Caudate nucleus (tissue), 63 donors: ENCODE measurements at places on chromosomes 6 and 20.
A peak's percentile ranks its signal among the peaks of the same experiment; 100 is the strongest.

GRCh38 chr6:124396361-124396760, 565.9 kb upstream of the RNF217 start:
- DNase-seq = no peak

DNA sequence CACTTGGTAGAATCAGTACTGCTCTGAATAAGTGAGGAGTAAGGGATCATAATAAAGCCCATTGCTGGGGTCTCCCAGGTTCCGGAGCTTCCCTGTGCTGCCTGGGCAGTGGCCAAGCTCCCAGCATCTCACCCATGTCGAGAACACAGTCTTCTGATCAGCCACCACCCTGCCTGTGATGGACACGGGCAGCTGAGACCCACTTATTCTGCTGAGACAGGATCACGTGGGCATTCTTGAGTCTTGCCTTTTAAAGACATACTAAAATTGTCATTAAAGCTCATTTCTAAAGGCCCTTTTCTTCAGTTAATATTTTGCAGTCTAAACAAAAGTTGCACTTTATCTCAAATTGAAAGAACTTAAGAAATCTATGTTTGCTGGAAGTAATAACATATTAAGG, 42.7 kb upstream of the SLC22A2 start:
- DNase-seq = no peak

GRCh38 chr6:208364-208763, 83.9 kb upstream of the DUSP22 start:
- no peak for DNase-seq

- DNase-seq = no peak
Measured at GRCh38 chr6:136820561-136820960, 1.8 kb upstream of the PEX7 start.

DNA sequence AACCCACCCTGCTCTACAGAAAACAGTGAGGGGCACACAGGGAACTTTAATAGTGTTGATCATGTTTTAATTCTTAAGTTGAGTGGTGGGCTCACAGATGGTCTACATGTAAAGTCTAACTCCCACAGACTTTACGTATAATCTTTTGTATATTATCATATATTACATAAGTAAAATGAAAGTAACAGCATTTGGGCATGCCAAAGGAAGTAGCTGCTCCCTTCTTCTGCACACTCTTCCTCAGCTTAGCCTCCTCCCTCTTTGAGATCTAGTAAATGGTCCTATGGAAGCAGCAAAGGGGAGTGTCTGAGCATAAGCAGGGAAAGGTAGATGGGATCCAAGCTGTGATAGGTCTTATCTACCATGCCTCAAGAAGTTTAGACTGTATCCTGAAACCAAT, 11.2 kb downstream of the MED20 start:
- DNase-seq = no peak

DNA sequence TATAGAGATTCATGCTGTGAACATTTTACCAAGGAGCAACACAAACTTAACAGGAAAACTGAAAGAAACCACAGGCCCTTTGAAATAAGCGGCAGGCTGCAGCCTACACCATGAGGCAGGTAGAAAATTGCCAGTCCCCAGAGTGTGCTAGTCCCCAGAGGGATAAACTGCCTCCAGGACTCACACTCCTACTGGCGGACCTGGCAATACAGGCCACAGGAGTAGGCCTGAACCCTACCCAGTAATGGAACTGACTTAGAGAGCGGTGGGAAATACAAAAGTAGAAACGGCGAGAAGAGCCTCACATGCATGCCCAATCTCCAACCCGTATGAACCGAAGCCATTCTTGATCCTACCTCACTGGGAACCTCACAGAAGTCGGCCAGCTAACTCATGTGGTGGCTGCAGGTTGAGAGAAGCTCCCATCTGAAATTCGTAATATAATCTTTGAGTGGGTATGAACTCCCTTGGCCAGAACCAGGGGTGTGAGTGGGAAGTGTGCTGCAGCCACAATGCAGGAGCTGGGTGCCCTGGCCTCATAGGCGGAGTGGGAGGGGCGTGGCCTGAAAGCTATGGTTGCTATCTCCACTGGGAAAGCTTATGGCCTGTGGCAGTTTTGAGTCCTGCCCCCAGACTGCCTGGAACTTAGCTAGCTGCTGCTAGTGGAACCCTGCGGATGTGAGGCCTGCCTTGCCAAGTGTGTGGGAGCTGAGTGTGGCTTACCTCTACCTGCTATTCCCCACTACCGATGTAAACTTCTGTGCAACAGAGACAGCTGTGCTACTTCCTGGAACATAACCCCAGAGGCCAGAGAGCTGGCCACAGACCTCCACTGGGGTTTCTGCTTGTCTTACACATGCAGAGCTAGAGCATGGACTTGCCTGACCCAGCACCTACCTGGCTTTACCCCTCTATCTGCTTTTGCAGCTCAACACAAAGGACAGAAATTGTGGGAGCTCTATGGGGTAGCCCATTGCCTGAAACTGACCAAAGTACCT, 146.5 kb upstream of the COL21A1 start:
- no peak for DNase-seq

DNA sequence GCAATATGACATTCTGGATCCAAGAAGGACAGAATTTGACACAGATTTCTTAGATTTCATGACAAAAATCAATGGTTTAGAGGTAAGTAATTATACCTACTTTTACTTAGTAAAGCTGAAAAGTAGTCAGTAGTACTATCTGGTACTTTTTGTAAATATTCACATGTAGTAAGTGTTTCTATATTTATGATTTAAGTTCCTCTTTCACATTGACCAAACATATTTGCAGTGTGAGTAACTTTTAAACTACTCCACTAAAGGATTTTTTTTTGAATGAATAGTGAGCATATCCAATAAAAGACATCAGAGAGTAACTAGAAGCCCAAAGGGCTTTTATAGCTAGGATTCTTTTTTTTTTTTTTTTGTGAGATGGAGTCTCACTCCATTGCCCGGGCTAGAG, 60.8 kb downstream of the DNAH8 start:
- no peak for DNase-seq

- DNase-seq = no peak
Measured at GRCh38 chr6:88596801-88597200, 366.6 kb downstream of the RNGTT start.

DNA sequence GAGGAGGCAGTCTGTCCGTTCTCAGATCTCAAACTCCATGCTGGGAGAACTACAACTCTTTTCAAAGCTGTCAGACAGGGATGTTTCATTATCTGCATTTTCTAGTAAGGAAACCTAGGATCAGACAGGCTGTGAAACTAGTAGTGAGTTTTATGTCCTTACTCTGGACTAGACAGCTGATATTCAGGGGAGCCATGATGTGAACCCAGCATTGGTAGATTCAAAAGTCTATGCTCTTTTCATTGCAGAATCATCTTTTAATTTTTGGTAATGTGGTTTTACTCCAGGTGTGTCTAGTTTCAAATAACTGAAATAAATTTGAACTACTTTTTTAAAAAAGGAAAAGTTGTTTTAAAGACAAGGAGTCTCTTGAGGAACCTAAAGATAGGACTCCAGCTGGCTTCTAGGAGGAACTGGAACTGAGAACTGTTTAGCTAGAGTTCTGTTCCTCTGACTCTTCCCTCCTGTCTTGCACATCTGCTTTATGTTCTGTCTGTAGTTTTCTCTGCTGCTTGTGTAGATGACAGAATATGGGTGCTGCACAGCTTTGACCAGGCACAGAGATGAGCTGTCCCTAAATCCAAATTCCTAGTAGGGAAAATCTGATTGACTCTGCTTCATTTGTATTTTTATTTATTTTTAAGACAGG, 27.8 kb upstream of the RNF144B start:
- DNase-seq = no peak

DNA sequence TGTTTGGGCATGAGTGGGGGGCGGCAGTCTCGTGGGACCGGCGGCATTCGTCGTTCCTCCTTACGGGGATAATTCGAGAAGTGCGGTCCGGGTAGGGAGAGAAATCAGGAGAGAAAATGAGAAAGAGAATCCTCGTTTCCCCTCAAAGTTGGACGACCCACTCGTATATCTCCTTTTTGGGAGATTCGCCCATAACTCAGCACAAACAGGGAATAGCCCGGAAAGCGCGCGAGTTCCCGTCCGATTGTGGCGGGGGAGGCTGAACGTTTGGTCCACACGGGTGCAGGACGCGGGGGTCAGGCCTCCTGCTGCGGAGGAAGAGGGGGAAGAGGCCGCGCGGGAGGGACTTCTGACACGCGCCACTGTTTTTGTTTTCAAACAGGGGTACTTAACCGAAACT, 42.4 kb downstream of the POPDC3 start:
- DNase-seq = no peak

- peak; percentile 4 for DNase-seq
Measured at GRCh38 chr6:28944412-28944865, 20.7 kb upstream of the TRIM27 start.

- no peak for DNase-seq
Measured at GRCh38 chr20:20606050-20606449, 106.4 kb downstream of the RALGAPA2 start.

- no peak for DNase-seq
Measured at GRCh38 chr6:103750603-103751002, 1109.1 kb downstream of the HACE1 start.

- no peak for DNase-seq
Measured at GRCh38 chr6:111462770-111463391, 20.1 kb downstream of the REV3L start.

- no peak for DNase-seq
Measured at GRCh38 chr6:166952121-166952520, 4.2 kb downstream of the RNASET2 start.

DNA sequence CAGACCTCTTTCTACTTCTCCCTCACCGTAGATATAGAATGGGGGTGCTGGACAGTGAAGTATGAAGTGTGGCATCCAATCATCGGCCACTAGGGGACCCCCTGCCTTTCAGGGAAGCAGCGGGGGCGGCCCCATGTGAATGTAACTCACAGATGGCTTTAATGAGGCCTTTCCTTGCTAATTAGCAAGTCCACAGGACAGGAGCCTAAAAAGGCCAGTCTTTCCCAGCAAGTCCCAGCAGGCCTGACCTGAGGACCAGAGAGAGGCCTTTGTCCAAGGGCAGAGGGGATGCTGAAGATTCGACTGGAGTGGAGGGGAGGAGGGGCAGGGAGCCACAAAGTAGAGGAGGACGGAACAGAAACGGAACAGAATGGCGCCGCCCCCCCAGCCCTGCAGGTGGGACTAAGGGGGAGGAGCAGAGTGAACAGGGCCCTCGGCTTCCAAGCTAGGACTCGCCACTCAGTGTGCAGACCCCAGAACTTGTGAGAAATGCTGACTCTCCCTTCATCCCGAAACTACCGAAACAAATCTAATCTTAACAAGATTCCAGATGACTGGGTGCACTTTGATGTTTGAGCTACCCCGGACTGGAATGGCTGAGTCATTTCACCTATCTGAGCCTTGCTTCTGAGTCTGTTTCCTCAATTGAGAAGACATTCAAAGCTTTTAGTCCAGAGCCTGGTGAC, 5.8 kb downstream of the C6orf132 start:
- DNase-seq = no peak

DNA sequence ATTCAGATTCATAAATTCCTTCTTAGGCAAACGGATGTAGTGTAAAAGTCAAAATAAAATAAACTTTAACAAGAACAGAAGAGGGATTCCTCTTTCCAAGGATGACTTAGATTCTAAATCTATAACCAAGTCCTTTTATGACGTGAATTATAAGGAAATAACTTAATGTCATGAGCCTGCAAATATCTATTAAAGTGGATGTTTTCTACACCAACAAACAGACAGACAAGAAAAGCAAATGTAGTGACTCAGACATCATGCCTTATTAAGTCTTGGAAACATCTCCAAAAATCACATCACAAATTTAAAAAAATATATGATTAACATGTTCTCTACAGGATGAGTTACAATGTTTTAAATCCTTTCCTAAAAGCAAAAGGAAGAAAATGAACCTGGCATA, 397.1 kb downstream of the ESR1 start:
- DNase-seq = no peak

DNA sequence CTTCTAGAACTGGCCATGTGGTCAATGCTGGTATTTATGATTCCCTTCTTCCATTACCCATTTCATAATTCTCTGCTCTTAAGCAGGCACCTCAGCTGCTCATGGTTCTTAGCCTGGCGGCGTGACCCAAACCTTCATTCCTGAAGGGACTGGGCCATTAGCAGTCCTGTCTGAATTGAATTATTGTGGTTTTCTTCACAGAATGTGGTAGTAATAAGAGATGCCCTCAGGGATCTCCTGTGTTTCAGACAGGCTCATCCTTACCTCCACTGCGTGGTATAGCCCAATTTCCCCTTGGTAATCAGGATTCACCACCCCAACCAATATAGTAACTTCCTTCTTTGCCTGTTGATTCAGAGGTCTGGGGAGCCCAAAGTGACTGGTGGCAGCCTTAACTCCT, 37.6 kb downstream of the PKIB start:
- no peak for DNase-seq

GRCh38 chr6:328136-328670, 35.9 kb downstream of the DUSP22 start:
- no peak for DNase-seq

DNA sequence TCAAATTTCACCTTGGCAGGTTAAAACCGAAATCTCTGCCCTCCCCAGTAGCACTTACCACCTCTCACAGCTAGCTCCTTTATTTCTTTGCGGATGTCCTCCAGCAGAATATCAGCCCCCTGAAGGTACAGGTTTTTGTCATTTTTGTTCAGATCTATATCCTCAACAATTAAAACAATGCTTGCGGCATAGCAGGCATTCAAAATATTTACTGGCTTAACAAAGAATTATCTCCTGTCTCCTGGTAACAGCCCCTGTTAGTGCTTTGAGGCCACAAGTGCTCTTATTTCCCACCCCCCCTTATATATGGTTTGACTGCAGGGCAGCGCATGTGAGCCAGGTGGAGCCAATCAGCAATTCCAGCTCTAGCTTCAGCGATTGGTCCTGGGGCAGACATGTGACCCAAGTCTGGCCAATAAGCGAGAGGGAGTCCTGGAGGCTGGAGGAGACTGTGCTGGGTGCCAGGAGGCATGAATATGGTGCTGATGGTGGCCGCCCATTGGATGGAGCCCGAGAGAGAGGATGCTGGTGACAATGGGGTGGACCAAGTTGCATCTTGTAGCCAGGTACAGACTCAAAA, 21.0 kb downstream of the SULF2 start:
- no peak for DNase-seq

GRCh38 chr20:47317127-47317895, 39.2 kb downstream of the ZMYND8 start:
- DNase-seq = peak; percentile 37

DNA sequence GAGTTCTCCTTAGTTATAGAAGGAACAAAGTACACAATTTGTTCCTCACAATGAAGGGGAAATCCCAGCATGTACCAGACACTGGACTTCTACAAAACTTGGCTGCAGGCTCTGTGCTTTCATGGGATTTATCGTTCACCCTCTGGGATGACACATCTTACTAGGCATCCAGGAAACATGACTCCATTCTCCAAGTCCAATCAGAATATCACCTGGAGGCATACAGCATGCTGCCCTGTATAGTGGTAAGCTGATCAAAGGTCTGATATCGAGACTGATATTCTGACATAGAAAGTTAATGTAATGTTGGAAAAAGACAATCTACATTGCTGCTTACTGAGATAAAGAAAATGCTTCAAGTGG, 6.7 kb downstream of the RWDD2A start:
- no peak for DNase-seq
